H1 (cell line): ENCODE measurements at places on chromosomes 2 and 18.

DNA sequence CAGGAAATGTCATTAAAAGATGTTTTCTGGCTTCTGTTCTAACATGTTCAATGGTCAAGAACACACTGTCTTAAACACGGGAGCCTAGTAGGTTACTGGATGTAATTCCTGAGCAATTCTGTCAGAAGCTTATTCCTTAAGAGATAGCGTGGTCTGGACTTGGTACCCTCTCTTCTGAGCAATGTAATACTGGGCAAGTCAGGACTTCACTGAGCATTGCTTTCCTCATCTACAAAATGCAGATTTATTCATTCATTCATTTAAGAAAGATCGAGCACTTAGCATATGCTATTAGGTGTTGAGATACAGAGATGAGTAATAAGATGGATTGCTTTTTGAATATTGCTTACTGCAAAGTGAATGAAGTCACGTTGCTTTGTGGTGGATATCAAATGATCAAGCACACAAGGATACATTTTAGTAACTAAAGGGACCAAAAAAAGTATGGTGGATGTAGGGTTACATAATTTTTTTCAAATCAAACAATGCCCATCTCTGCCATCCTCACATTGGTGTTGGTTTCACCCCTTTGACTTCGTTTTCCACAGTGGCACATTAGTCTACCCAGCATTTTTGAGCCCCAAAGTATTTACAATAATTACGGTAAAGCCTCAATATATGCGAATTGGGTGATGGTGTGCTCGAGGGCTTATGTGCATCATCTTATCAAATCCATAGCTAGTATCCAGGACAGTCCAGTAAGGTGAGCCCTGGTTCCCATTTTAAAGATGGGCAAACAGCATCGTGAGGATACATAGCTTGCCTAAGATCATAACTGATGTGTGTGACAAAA, 65.3 kb downstream of the ZC3H6 start:
- DNase-seq: no peak

DNA sequence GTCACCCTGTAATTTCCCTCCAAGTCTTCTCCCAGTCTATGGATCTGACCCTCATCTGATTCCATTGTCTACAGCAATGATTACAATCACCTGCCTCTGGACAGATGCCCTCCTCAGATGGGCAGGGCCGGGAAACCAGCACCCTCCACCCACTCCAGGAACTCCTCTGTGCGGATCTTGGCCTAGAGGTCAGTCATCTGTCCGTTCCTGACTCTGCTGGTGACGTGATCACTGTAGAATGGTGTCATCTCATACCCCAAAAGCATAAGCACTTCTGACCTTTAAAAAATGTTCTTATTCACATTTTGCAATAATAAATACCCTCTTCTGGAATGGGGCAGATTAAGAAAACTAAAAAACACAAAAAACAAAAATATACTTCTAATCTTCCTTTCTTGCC, 29.5 kb upstream of the BZW1 start:
- DNase-seq: no peak

DNA sequence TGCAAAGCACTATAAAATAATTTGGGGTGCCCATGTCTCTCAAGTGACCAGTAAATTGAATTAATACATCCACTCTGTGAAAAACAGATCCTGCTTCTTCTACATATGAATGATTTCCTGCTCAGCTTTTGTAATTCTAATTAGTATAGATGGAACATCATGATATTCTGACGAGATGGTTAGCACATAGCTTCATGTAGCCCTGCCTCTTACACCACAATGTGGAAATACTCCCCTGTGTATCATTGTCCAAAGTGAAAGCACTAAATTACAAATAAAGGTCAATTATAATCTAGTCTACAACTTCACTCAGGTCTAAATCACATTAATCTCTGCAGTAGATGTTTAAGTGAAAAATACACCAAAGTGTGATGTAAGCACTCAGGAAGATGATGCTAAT, 32.9 kb upstream of the SYT4 start:
- no peak for DNase-seq

- DNase-seq: no peak
Observed at GRCh38 chr2:224546926-224547325, 38.2 kb downstream of the CUL3 start.

- no peak for DNase-seq
Observed at GRCh38 chr2:208725280-208725679, 318.7 kb downstream of the PTH2R start.
